ENCODE measurements at places on chromosomes 13 and 19. TPM values are rescaled to one million over a fixed set of nuclear protein-coding genes. Genes with fewer than 3 reads are reported as not detected.
A peak's percentile ranks its signal among the peaks of the same experiment; 100 is the strongest.

ACP5 gene
- 14.5 TPM for total RNA-seq

DNA sequence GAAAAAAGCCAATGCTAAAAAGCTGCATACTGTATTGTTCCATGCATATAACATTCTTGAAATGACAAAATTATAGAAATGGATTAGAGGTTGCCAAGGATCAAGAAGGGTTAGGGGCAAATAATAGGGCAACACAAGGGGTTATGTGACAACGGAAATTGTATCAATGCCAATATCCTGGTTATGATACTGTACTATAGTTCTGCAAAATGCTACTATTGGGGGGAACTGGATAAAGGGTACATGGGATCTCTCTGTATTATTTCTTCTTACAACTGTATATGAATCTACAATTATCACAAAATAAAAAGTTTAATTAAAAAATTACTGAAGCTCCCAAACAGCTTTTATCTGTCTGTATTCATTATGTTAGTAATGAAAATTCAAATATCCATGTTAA is 31.9 kb downstream of the LNX2 start:
- no peak for DNase-seq

DNA sequence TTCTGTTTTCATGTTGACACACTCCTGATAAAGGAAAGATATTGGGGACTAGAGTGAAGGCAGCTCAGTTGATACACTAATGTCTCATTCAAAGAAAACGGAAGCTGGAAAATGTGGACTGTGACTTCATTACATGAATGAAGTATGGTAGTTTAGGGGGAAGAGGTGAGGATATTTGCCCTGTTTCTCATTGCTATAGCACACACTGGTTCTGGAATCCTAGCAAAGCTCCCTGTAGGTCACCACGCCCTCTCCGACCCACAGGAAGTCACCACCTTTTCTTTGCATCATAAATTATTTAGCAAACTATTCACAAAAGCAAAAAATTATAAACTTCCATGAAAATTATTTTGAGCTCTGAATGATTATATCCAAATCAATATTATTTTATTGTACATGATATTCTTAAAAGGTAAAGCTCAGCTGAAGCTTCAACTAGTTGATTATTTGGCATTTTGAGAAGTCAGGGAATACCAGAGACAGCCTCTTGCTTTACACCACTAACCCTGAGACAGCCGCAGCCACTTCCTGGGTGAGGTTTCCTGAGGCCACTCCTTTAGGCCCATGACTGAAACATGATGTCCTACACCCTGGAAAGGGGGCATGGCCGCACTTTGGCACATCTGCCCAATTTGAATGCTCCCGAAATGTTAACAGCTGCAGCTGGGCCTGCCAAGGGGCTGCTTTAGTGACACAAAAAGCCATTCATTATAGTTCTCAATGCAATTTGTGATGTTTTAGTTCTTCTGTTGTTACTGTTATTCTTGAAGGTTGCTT is 50.0 kb upstream of the WDFY2 start:
- no peak for DNase-seq

GRCh38 chr13:91074091-91074490 is 273.4 kb upstream of the MIR17HG start:
- no peak for DNase-seq

- no peak for DNase-seq
Observed at GRCh38 chr13:31774186-31774750, 34.9 kb downstream of the RXFP2 start.

- no peak for DNase-seq
Observed at GRCh38 chr19:19077103-19077502, 13.3 kb downstream of the SLC25A42 start.

GRCh38 chr13:75910591-75910990 is 274.5 kb downstream of the LMO7 start:
- no peak for DNase-seq

- peak; percentile 15 for DNase-seq
Observed at GRCh38 chr13:112703449-112704284, 13.8 kb downstream of the ATP11A start.

FAAP24 gene
- 5.0 TPM for total RNA-seq

ZNF428 gene
- total RNA-seq, result 25.8 TPM

UBE2L5 gene
- not detected for total RNA-seq

TRPC4 gene
- total RNA-seq, result not detected

GRCh38 chr19:33035461-33035860 is 29.2 kb downstream of the RHPN2 start:
- no peak for DNase-seq

- no peak for DNase-seq
Observed at GRCh38 chr13:60661521-60661920, 264.5 kb downstream of the TDRD3 start.

DCT gene
- total RNA-seq, result not detected

RPL28 gene
- 893 TPM for total RNA-seq

ZNF772 gene
- total RNA-seq, result 9.1 TPM

DNA sequence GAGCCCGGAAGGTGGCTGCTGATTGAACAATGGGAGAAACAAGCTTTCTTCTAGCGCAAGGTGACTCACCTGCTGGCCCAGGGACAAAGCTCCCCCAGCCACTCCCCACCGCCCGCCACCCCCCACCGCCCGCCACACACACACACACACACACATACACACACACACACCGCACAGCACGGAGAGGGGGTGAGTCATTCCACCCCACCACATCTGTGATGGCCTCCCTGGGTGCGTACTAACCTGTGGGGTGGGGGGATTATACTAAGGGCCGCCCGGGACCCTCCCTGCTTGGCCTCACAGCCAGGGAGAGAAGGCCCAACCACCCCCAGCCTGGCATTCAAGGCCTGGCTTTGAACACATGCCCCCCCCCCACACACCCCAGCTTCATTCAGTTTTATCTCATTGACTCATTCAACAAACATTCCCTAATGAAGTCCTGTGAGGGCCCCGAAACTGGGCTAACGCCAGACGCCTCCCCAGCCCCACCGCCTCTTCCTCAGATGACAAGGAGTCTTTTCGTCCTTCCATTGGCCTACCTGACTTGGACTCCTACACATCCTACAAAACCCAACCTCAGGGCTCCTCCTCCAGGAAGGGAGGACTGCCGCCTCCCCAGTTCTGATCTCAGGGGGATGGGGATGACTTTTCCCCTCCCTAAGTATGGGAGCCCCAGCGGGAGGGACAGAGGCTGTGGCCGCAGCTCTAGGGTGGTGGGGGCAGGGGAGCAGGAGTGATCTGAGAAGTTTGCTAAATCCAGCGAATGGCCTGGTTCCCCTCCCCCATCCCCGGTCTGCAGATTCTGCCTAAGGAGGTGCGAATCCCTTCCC is 5.8 kb upstream of the ONECUT3 start:
- DNase-seq, result peak; percentile 98

GRCh38 chr19:48393559-48394330 is at the start of gene GRIN2D:
Gene GRIN2D (plus strand): TSS chr19:48393668. CDS start chr19:48398393, 4,725 bp downstream.
- DNase-seq, result no peak

- no peak for DNase-seq
Observed at GRCh38 chr19:54967611-54968010, 1.4 kb downstream of the NLRP2 start.

TUBA3C gene
- total RNA-seq, result not detected

- DNase-seq, result peak; percentile 6
Observed at GRCh38 chr13:103815619-103816018, 749.4 kb upstream of the SLC10A2 start.

GRCh38 chr19:16886305-16886880 is 2.4 kb upstream of the F2RL3 start:
- peak; percentile 32 for DNase-seq

GGACT gene
- total RNA-seq, result 7.3 TPM
